ENCODE measurements at places on chromosomes 7 and 10. TPM values are rescaled to one million over a fixed set of nuclear protein-coding genes. Genes with fewer than 3 reads are reported as not detected.

Gene ZNF33B
- 3.5 TPM for total RNA-seq

Gene NPC1L1
- total RNA-seq = not detected

Gene ACSL5
- 0.30 TPM for total RNA-seq

Gene BAZ1B
- 37.2 TPM for total RNA-seq

Gene SPOCK2
- 0.12 TPM for total RNA-seq

Gene OR2A42
- total RNA-seq = not detected

Gene C7orf33
- total RNA-seq = not detected

Gene CCDC146
- total RNA-seq = 0.75 TPM

Gene STOX1
- total RNA-seq = 0.12 TPM

Gene MUC3A
- not detected for total RNA-seq

Gene NKX2-3
- not detected for total RNA-seq

Gene NXPH1
- total RNA-seq = not detected

Gene TMEM213
- total RNA-seq = not detected

Gene ATRNL1
- total RNA-seq = 0.23 TPM

Gene SP8
- not detected for total RNA-seq

Gene ABCB1
- 0.75 TPM for total RNA-seq

Gene CUL1
- total RNA-seq = 35.7 TPM

All from smooth muscle cell of the coronary artery (primary cell).